Astrocyte of the spinal cord (primary cell): ENCODE measurements at places on chromosomes 4 and X.
A peak's percentile ranks its signal among the peaks of the same experiment; 100 is the strongest.

DNA sequence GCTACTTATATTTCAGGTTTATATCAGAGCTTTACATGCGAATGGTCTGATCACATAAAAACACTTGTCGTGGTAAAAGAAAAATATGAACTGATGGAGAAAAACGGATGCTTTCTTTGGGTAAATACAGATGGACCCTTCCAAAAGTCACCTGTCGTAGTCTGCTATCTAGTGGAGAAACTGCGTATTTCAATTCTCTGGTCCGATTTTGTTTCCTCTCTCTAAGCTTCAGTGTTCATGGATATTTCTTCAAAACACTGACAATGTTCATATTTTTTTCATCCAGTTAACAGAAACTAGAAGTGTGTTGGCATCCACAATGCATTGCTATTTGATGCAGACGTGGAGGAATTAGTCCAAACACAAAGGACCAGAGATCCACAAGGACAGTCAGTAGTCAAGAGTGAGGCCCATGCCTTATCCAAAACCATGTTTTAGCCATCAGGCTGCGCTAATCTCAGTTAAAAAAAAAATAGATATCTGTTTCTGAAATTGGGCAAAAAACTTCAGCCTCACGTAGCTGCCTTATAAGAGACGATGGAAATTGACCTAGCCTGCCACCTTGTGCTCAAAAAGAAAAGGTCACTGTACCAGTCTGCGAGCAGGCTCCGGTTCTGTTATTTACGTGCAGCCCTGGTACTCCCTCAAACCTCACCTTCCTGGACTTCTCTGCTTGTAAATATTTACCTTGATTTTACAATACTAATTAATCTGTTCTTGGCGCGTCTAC is 16.0 kb downstream of the MEPE start:
- peak; percentile 66 for DNase-seq

DNA sequence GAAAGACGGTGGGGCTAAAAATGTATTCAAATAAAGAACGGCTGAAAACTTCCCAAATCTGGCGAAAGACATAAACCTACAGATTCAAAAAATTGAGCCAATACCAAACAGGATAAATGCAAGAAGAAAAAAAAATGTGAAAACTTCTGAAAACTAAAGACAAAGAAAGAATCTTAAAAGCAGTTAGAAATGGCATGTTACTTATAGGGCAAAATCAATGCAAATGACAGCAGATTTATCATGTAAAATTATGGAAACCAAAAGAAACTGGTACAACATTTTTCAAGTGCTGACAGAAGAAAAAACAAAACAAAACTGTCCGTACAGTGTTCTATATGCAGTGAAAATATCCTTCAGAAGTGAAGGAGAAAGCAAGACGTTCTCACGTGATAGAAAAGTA is 239.0 kb downstream of the PDGFC start:
- peak; percentile 46 for DNase-seq

GRCh38 chrX:136742721-136743379 is 37.9 kb downstream of the ARHGEF6 start:
- no peak for DNase-seq

DNA sequence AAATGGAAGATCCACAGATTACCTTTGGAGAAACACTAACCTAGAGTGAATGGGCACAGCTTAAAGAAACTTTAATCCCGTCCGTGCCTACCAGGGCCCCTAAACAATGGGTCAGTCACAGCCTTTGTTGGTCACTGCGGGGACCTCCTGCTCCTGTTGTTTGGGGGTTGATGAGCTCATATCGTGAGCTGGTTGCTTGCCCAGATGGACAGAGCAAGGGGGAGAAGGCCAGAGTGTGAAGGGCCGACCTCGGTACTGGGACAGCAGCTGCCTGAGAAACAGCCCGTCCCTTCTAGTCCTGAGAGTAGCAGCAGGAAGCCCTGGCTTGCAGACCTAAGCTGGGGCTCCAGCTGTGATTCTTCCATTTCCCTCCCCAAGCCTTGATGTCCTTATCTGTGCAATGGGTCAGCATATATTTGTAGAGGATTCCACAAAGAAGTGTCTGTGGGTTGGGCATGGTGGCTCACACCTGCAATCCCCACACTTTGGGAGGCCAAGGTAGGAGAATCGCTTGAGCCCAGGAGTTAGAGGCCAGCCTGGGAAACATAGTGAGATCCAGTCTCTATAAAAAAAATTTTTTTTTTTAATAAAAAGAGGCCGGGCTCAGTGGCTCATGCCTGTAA is 69.6 kb upstream of the SLC34A2 start:
- no peak for DNase-seq

- no peak for DNase-seq
Observed at GRCh38 chr4:41545238-41545637, 7.3 kb downstream of the LIMCH1 start.

DNA sequence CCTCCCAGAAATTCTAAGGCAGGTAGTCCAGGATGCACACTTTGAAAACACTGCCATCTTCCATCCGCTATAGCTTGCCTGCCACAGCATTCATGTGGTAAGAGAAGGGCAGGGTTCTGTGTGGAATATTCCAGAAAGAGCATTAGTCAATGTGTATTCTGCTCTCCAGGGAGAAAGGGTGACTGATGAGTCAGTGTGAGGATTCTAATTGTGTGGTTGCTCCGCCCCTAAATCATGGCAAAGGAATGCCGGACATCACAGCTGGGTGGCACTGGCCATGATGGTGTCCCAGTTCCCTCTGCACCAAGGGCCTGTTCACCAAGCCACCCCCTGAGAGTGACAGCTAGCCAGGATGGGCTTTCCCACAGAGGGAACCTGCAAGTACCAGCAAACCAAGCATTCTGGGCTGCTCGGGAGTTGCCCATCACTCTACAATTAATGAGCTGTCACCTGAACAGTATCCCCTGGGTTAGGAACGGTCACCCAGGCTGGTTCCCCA is 9.5 kb downstream of the IDS start:
- peak; percentile 81 for DNase-seq

- no peak for DNase-seq
Observed at GRCh38 chr4:112979881-112980421, 69.5 kb upstream of the ANK2 start.

DNA sequence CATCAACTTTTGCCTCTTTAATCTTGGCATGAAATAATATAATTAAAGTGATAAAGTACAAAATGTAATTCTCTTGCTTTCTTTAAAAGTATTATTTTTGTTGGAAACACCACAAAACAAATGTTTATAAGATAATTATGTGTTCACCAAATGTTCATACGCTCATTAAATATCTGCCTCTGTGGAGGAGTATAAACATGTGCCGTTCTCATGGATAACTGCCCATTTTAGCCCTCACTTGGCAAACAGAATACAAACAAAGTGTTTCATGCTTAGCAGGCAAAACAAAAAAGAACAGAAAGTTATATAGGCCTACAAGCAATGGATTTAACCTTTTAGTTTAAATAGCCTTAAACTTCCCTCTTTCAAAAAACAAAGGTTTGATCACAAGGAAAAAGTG is 800.5 kb upstream of the DIAPH2 start:
- DNase-seq = no peak

DNA sequence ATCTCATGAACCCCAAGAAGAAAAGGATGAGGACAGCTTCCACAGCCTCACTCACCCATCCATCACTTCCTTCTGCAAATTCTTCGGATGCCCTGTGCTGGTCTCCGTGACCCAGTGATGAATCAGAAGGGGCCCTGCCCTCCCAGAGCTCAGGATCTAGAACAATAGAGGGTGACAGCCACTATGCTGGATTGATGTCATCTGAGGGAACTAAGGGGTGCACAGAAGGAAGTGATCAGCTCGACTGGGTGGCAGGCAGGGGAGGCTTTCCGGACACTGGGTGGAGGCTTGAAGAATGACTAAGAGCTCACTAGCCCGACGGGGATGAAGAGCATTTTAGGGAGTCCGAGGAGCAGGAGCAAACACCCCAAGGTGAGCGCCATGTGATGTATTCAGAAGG is 1.4 kb upstream of the ZNF185 start:
- DNase-seq = no peak

DNA sequence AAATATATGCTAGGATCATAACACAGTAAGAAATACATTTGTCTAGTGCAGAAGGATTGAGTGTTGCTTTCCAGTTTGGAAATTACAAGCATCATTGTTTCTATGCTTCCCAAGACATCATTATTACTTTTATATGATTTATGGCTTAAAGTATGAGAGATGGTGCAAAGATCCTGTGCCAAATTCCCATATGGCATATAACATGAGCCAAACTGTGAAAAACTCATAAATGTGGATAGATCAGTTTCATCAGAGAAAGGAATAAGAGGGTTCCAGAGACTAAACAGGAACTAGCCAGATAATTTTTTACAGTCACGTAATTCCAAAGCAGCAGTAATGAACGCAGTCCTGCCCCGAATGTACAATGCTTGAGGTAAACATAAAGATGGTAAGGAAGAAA is 126.3 kb downstream of the PRDM5 start:
- DNase-seq = no peak

- no peak for DNase-seq
Observed at GRCh38 chr4:41361794-41362526, 105.2 kb downstream of the UCHL1 start.

GRCh38 chrX:74656079-74656745 is 41.8 kb upstream of the RLIM start:
- DNase-seq = no peak

DNA sequence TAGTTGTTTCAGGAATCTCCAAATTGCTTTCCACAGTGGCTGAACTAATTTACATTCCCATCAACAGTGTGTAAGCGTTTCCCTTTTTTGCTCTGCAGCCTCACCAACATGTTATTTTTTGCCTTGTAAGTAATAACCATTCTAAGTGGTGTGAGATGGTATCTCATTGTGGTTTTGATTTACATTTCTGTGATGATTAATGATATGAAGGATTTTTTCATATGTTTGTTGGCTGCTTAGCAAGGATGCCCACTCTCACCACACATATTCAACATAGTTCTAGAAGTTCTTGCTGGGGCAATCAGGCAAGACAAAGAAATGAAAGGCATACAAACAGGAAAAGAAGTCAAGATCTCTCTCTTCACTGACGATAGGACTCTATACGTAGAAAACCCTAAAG is 472.4 kb downstream of the ZNF674 start:
- DNase-seq = no peak

DNA sequence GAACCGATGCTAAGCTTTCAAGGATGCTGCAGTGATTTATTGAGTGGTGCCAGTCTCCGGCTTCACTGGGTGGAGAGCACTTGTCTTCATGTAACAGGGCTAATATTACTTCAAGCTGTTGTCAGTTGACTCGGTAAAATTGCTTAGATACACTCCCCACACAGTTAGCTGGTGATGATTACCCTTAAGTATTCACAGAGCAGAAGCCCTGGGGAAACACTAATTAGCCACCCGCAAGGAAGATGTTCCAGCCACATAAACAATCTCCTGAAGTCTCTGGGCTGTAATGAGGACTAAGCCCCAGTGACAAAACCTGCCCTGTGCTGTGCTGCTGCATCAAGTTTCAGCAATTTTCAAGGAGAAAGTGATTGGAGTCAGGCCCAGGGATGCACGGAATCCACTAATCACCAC is 37.3 kb upstream of the GK2 start:
- peak; percentile 19 for DNase-seq

- no peak for DNase-seq
Observed at GRCh38 chr4:141642711-141643110, 6.3 kb downstream of the IL15 start.

DNA sequence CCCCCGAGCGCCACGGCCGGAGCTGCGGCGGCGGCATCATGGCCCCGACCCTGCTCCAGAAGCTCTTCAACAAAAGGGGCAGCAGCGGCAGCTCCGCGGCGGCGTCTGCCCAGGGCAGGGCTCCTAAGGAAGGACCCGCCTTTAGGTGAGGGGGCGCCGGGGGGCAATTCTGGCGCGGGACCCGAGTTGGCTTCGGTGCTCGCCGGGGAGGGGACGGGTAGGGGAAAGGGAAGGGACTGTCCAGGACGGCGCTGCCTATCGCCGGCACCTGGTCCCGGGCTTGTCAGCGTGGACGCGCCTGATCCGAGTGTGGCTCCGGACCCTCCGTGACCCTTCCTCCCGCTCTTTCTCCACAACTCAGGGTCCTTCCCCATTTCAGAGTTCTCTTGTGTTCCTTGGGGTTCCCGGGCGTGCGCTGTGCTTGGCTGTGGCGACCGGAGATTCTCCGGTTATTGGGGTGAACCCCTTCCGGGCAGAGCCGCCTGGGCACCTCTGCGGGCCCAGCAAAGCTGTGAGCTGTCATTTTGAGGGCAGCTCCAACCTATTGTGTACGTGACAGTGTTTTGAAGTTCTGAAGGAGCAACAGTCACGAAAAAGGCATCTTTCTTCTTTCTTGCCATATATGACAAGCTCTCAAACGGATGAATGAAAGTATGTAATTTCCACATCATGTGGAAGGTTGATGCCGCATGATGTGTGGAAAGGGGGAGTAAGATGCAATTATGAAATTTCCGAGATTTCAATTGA is 522 bp downstream of the FNIP2 start:
- DNase-seq = no peak

GRCh38 chr4:46432923-46433322 is 43.0 kb upstream of the GABRA2 start:
- peak; percentile 50 for DNase-seq

- DNase-seq = no peak
Observed at GRCh38 chr4:127410644-127411043, 222.1 kb upstream of the INTU start.

DNA sequence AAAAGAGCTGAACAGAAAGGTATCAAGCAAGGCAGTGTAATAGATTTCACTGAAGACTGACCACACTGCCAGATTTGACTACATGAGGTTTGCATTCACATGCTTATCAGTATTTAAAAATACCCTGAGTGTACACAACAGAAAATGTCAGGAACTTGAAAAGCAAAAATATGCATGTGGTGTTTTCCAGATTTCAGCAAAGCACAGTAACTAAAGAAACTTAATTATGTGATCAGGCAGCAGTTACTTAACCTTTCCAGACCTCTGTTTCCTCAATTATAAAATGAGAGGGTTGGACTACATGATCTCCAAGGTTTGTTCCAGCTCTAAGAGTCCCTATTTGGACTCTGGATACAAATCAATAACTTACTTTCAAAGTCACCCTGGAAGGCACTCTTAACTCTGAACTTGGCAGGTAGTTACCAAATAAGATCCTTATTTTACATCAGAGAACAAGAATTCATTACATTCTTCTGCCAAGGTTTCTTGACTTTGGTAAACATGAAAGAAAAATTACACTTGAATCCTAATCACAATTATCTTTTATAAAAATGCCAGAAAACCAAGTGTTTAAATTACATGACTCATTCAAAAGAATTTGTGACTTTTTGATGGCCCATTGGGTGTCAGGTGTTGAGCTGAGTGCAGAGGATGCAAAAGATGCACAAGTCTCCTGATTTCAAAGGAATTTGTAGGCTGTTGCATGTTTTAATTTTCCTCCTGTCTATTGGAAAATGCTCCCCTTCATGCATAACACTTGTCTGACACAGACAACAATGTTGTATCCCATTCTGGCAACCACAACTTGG is 241.6 kb downstream of the MGST2 start:
- no peak for DNase-seq

- no peak for DNase-seq
Observed at GRCh38 chr4:138647433-138647832, 368.1 kb upstream of the NOCT start.
